Bronchus fibroblast of lung (primary cell): ENCODE measurements at places on chromosomes 4 and X. TPM values are rescaled to one million over a fixed set of nuclear protein-coding genes. Genes with fewer than 3 reads are reported as not detected.

The KLHL2 gene
- 9.1 and 9.8 TPM in 2 replicates for total RNA-seq

The NKX6-1 gene
- 2.7 and 2.9 TPM in 2 replicates for total RNA-seq

The BGN gene
- total RNA-seq, result 14.0 TPM in 2 replicates

The SMR3B gene
- not detected in 2 replicates for total RNA-seq

The HSFX3 gene
- total RNA-seq, result not detected in 2 replicates

The NAP1L3 gene
- total RNA-seq, result 0.89 and 1.8 TPM in 2 replicates

The RADX gene
- 2.4 and 3.0 TPM in 2 replicates for total RNA-seq

The GBA3 gene
- total RNA-seq, result not detected in 2 replicates

The RBMXL3 gene
- total RNA-seq, result not detected in 2 replicates

The ANKRD50 gene
- total RNA-seq, result 6.7 and 8.2 TPM in 2 replicates

The TRIM61 gene
- 0.67 and 1.0 TPM in 2 replicates for total RNA-seq

The EDNRA gene
- 3.0 and 3.2 TPM in 2 replicates for total RNA-seq

The THAP9 gene
- 1.9 and 5.9 TPM in 2 replicates for total RNA-seq

The CLCN4 gene
- 2.9 and 4.2 TPM in 2 replicates for total RNA-seq

The SETD7 gene
- total RNA-seq, result 20.2 and 25.9 TPM in 2 replicates

The MAOB gene
- total RNA-seq, result under 0.01 and 0.17 TPM in 2 replicates

The HMGN5 gene
- total RNA-seq, result 0.17 and 0.45 TPM in 2 replicates

The P2RY10 gene
- total RNA-seq, result not detected in 2 replicates

The STARD8 gene
- 2.4 and 2.7 TPM in 2 replicates for total RNA-seq

The TRPC5OS gene
- total RNA-seq, result not detected in 2 replicates

The FAM200B gene
- total RNA-seq, result 28.4 and 29.6 TPM in 2 replicates

The FNIP2 gene
- total RNA-seq, result 7.1 and 7.4 TPM in 2 replicates

The BMPR1B gene
- under 0.01 and 0.17 TPM in 2 replicates for total RNA-seq

The GJB1 gene
- total RNA-seq, result not detected in 2 replicates

The GRPEL1 gene
- 15.8 and 17.5 TPM in 2 replicates for total RNA-seq

The MAGEC2 gene
- not detected in 2 replicates for total RNA-seq

The SRP72 gene
- total RNA-seq, result 61.0 and 71.2 TPM in 2 replicates

The ZCCHC18 gene
- 0.34 and 0.59 TPM in 2 replicates for total RNA-seq

The MAGEA9 gene
- total RNA-seq, result not detected in 2 replicates

The CENPVL2 gene
- not detected in 2 replicates for total RNA-seq

The ZRSR2 gene
- 2.1 and 2.2 TPM in 2 replicates for total RNA-seq

The PNPLA4 gene
- total RNA-seq, result 14.1 and 21.7 TPM in 2 replicates

The PLXNA3 gene
- 14.4 and 17.8 TPM in 2 replicates for total RNA-seq

The GLRB gene
- total RNA-seq, result 3.9 and 4.2 TPM in 2 replicates

The FOXP3 gene
- 0.15 and 0.50 TPM in 2 replicates for total RNA-seq

The PCDH7 gene
- total RNA-seq, result 38.4 and 39.3 TPM in 2 replicates

The OPRPN gene
- not detected in 2 replicates for total RNA-seq

The PNMA6F gene
- not detected in 2 replicates for total RNA-seq

The HSFX2 gene
- total RNA-seq, result 0.50 TPM in 1 of 2 replicates, not detected in the other

The TNMD gene
- not detected in 2 replicates for total RNA-seq

The NLGN3 gene
- 1.2 and 1.5 TPM in 2 replicates for total RNA-seq

The TRIM75 gene
- not detected in 2 replicates for total RNA-seq
